ENCODE measurements at places on chromosomes 3 and 15. TPM values are rescaled to one million over a fixed set of nuclear protein-coding genes. Genes with fewer than 3 reads are reported as not detected.

The GPR87 gene
- total RNA-seq = under 0.01 TPM

The P2RY1 gene
- total RNA-seq = 0.51 TPM

The LRRC2 gene
- total RNA-seq = under 0.01 TPM

The CHAC1 gene
- total RNA-seq = 1.4 TPM

The VILL gene
- total RNA-seq = 2.2 TPM

The CCR9 gene
- not detected for total RNA-seq

DNA sequence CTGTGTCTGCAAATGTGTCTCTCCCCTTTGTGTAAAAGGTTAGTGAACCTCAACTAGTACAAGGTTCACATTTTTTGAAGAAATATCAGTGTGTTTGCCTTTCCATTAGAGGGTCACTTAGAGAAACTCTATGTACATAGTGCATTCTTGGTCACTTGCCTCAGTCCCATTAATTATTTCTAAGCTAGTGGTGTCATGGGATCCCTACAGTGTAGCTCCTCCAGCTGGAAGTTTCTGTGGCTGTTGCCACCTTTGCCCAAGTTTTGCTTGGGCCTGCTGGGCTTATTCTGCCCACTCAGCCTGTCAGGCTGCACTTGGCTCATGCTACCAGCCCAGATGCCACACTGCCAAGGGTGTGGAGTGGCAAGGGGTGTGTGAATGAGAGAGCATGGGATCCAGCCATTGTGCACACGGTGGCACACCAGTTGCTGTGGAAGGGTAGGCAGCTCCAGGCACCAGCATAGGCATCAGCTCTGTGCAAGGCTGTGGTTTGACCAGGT lies 161.7 kb downstream of the ARPP21 start:
- DNase-seq = no peak

- no peak for DNase-seq
Observed at GRCh38 chr3:72088486-72089025, 303.6 kb upstream of the PROK2 start.

- no peak for DNase-seq
Observed at GRCh38 chr15:33317896-33318295, 7.1 kb downstream of the RYR3 start.

DNA sequence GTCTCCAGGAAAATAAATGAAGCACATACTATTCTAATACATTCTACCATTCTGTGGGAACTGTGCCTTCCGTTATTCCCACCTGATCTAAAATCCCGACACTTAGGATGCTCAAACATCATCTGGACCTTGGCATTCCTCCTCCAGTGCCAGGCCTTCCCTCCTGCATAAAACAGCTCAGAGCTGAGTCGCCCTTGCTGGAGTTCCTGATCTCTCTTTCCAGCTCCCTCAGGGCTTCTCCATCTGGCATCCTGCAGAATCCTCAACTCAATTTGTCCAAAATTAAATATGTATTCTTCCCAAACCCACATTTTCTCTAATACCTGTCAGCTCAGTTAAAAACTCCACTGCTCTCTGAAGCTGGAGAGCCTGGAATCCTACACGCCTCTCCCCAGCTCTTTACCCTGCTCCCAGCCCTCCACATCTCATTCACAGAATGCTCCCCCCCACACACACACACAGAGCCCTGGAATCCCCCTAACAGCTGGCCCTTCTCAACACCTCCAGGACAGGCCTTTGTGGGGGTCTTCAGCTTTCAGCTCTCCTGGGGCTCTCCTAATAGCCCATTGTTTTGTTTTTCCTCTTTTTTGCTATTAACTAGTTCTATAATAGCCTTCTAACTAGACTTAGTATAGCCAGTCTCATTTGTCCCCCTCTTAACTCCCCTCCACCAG lies 78.5 kb downstream of the HMG20A start:
- no peak for DNase-seq

DNA sequence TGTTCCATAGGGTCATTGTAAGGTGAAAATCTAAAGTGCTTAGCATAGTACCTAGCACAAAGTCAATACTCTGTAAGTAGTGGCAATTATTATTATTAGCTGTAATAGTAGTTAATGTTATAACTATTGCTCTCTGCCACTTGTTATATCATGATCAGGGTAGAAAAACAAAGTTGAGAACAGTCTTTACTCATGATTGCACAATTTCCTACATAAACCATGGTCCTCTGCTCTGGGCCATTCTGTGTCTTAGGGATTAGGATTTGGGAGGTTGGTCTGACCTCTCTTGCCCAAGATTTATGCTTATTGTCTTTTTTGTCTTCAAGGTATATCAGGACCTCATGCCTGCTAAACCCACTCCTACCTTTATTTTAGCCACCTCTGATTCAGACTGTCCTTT lies 4.3 kb upstream of the LRRC58 start:
- no peak for DNase-seq

Data from dermis microvascular lymphatic vessel endothelial cell (primary cell).